Activated CD4-positive, alpha-beta T cell treated with anti-CD3 and anti-CD28 coated beads, Interleukin-2, amount 50 U/mL, for 1 hour (primary cell): ENCODE measurements at places on chromosomes 1 and 21.

DNA sequence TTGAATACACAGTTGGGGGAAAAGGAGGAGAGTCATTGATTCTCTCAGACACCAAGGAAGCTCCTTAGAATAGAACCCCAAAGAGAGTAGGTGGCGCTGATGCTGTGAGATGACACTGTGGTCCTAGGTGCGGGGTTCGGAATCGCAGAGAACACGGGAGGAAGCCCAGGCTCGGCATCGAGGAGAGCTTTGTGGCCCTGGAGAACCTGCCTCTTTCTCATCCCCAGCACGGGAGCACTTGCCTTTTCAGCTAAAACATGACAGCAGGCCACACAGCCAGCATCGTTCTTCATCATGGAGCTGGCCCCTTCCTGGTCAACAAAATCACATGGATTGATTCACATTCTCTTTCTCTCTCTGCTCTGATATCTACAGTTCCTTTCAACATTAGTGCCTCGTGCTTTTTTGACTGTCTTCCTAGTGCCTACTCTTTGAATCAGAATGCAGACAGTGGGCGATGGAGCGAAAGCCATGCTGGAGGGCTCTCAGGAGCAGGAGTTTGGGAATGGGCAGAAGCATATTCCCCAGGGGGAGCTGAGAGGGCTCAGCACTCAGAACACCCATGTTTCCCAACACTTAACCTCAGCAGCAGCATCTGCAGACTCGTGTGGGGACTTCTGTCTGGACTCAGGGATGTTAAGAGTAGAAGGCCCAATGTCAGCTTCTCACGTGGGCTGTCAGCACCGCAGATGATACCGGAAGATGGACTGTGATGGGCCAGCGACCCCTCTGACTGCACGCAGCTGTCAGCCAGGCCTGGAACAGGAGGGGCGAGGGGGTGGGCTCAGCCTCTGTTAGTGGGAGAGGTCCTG lies 539.4 kb downstream of the KIF26B start:
- DNase-seq = no peak

GRCh38 chr1:57517587-57518374 lies 93.9 kb upstream of the DAB1 start:
- DNase-seq = no peak

- peak; percentile 55 for DNase-seq
Measured at GRCh38 chr1:24186993-24187790, at the start of gene IFNLR1. IFNLR1 (minus strand) TSS chr1:24187289; CDS start chr1:24187248, 41 bp downstream.

DNA sequence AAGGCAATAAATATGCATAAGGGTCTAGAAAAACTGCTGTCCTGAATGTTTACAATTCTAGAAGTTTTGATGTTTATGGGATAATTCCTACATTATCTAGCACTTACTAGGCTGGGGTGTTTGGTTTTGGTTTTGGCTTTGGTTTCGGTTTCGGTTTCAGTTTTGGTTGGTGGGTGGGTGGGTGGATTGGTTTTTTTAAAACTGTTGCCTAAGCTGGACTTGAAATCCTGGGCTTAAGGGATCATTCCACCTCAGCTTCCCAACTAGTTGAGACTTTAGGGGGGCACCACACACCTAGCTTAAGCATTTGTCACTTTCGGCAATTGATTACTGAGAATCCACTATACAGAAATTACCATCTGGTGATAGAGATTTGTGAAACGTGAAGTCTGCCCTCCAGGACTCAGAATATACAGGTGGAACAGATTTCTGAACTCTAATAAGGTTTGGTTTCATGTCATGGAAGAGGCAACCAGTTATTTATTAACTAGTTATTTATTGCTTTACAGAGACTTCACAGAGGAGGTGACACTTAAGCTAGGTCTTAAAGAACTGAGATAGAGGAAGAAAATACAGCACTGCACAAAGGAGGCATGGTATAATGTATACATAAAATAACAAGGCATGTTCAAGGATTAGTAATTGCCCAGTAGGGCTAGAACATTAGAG lies 69.6 kb downstream of the PIK3R3 start:
- DNase-seq = no peak

DNA sequence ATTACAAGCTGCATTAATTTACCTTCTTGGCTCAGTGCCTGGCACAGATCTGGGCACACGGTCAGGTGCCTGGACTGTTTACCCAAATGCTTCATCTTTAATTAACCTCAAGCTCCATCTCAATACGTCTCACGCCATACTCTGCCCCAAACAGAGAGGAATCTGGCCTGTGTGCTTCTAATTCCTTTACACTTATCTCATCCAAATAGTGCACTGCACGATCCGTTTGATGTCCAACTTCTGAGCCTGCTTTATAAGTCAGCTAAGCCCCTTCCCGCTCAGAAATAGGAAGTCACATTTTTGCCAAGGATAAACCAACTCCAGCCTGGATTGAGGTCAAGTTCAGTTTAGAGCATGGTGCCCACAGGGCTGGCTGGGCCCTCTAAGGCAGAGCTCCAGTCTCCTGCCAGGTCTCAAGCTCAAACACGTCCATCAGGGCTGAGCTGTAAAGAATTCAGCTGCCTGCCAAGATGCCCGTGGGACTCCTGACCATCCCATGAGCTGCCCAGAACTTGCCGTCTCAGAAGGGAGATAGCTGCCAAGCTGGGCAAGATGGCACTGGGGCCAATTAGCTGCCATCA lies 233.5 kb downstream of the TRABD2B start:
- no peak for DNase-seq

- no peak for DNase-seq
Measured at GRCh38 chr1:196654271-196654670, 2.4 kb downstream of the CFH start.

DNA sequence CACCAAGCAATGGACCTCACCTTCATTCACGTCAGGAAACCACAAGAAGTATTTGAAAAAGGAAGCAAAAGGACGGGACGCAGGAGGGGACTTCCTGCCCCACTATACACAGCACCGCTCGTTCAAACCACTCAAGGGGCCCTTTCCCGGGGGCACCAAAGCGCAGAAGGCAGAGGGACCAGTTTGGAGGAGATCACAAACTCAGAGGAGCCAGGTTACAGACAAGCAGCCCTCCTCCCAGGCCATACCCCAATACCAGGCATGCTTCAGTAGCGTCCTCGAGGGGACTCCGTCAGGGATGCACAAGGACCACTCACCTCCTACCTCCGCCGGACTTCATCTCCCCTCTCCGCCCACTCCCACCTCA lies 685 bp downstream of the CRTC2 start:
- no peak for DNase-seq

DNA sequence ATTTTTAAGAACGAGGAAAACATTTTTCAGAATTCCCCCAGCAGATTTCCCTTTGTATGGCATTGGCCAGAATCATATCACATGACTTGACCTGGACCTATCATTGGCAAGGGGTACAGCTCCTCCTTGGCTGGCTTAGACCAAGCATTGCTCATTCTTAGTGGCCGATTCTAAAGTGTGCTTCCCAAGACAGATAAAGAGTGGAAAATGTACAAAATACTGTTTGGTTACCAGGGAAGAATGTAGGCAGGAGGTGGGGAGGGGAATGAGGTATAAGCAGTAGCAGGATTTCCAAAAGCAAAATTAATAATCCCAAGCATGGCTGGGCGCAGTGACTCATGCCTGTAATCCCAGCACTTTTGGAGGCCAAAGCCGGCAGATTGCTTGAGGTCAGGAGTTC lies 75.6 kb upstream of the KRTAP11-1 start:
- no peak for DNase-seq

DNA sequence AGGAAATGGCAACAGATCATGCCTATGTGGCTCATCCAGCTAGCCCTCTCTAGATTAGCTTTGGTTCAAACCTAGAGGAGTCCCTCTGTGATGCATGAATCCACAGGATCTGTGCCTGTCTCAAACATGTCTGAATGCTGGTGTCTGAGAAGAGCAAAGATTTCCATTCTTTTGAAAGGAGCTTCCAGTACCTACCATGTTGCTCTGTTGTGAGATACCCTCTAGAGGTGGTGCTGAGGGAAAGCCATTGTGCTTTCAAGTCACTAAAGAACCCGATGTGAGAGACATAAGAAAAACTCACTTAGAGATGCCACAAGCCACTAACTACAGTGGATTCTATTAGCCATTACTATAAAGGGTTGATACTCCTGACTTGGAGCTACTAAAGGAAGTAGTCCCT lies 103.6 kb downstream of the LRRC40 start:
- DNase-seq = no peak

DNA sequence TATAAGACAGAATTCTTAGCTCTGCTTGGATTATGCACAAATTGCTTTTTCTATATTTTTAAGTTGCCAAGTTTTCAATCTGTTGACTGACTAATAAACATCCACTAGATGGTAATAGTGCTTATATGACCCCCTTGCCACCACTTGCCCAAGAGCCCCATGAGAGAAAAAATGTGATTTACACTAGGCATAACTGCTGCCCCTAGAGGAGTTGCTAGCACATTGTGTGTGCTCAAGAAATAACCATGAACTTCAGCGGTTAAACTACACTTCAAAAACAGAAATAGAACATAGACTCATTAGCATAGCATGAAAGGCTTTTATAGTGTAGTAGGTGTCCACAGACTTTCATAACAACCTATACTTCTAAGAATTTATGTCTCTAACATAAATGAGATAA lies 61.4 kb downstream of the BRINP3 start:
- no peak for DNase-seq

DNA sequence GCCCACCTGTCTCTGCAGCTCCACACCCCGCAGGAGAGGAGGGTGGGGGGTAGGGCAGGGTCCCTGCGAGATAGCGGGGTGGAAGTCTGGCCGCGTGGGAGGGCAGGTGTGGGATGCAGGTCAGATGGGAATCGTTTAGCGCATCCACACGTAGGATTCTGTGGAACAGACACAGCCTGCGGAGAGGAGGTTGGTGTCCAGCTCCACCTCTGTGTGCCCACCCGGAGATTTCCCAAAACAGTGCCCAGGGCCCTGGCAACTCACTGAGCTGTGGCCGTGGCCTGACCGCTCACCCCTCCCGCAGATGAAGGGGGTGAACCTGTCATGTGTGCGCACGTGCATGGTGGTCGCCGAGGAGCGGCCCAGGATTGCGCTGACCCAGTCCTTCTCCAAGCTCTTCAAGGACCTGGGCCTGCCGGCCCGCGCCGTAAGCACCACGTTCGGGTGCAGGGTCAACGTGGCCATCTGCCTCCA lies 46.9 kb downstream of the S100B start:
- DNase-seq = no peak

- no peak for DNase-seq
Measured at GRCh38 chr1:7888248-7889081, 35.6 kb upstream of the UTS2 start.

- DNase-seq = no peak
Measured at GRCh38 chr1:203931953-203932352, 70.6 kb downstream of the SNRPE start.

DNA sequence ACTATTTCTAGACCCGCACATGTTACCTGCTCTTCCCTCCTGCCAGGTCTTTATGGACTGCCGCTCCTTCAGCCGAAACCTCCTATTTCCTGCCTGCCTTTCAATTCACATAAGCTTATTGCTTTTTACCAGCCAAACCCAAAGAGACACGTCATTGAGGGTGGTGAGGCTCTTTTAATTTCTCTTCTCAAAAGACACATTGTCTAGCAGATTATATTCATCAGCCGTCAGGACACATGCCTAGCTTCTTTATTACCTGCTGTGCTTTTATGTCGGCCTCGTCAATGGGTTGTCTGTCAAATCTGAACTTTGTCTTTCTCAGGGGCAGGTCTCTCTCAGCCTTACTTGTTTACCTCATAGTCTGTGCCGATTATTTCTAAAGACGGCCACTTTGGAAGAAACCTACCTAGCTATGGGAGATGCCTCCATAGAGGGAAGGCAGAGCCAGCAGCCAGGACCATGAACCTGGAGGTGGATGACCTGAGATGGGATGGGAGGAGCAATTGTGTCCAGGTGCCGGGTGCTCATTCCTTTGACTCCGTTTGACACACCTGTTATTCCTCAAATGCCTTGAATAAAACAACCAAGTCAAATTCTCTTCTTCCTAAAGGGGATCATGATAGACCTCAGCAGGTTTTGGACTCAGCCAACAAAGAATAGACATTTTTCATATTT lies 42.0 kb downstream of the ZBTB18 start:
- no peak for DNase-seq

DNA sequence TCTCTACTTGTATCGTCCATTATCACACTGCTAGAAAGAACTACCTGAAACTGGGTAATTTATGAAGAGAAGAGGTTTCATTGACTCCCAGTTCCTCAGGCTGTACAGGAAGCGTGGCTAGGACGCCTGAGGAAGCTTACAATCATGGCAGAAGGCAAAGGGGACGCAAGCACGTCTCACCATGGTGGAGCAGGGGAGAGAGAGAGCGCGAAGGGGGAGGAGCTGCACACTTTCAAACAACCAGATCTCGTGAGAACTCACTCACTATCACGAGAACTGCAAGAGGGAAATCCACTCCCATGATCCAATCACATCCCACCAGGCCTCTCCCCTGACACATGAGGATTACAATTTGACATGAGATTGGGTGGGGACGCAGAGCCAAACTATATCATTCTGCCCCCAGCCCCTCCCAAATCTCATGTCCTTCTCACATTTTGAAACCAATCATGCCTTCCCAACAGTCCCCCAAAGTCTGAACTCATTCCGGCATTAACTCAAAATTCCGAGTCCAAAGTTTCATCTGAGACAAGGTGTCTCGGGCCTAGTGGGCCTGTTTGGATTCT lies 8.0 kb downstream of the MMEL1 start:
- no peak for DNase-seq

DNA sequence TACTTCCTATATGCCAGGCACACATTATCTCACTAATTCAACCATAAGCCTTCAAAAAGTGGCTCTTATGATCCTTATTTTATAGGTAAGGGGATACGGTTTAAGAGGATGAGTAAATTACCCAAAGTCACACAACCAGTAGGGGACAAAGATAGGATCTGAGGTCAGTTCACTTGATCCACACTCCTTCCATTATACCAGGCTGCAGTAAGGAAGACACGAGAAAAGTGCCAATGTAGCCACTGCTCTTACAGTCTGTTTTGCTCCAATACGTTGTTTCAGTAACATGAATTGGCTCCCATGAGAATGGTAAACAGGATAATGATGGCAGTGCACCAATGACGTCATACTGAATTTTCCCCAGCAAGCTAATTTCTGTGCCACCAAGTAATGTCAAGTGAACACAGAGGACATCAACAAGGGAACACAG lies 15.4 kb upstream of the GUCA2A start:
- DNase-seq = no peak

DNA sequence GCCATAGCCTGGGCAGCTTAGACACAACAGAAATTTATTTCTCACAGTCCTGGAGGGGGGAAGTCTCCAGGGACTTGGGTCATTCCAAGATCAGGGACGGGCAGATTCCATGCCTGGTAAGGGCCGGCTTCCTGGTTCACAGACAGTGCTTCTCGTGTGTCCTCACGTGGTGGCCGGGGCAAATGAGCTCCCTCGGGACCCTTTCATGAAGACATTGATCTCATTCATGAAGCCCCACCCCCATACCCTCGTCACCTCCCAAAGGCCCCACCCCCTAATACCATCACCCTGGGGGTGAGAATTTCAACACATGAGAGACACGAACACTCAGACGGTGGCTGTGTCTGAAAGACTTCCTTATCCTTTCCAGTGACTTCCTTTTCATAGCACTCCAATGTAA lies 51.5 kb downstream of the ACOT7 start:
- no peak for DNase-seq

DNA sequence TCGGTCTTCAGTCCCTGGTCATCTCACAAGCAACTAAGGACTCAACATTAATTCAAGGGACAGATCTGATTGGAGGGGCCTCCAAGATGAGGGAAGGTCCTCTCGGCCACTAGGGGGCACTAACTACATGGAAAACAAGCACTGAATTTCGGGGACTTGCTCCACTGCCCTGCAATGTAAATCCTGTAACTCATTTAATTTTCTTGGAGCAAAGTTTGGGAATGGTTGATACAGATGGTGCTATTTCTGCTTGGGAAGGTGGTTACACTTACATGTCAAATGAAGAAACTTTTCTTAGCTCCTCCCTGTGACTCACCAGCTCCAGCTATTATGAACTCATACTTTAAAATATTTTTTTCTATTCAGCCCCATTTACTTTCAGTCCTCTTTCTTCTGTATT lies 97.4 kb upstream of the KCNJ15 start:
- DNase-seq = peak; percentile 47
